CD4-positive, alpha-beta T cell treated with Interleukin-6 at 100 ng/mL for 8 hours (primary cell): ENCODE measurements at places on chromosomes 4 and X.

- DNase-seq, result no peak
Measured at GRCh38 chr4:53098681-53099121, 236.6 kb downstream of the RASL11B start.

- no peak for DNase-seq
Measured at GRCh38 chrX:77276742-77277141, 170.4 kb upstream of the FGF16 start.

- DNase-seq, result no peak
Measured at GRCh38 chr4:37802068-37802666, 24.3 kb upstream of the PGM2 start.

DNA sequence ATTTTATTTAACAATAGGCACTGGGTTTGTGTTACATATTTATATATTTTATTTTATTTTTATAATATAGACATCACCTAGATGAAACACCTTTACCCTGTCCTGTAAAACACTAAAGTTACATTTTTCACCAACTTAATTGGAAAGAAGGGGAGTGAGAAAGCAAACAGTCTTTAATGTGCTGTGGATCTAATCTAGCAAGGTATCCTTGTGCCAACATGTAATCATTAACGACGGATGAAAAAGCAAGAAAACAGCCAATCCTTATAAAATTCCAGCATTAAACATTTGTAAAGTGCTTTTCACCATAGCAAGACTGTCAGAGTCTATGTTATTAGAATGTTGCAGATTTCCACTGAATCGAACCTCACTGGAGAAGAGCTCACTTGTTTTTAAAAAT is 92.7 kb downstream of the HHIP start:
- no peak for DNase-seq

GRCh38 chr4:8351931-8352367 is 82.4 kb downstream of the HTRA3 start:
- no peak for DNase-seq

DNA sequence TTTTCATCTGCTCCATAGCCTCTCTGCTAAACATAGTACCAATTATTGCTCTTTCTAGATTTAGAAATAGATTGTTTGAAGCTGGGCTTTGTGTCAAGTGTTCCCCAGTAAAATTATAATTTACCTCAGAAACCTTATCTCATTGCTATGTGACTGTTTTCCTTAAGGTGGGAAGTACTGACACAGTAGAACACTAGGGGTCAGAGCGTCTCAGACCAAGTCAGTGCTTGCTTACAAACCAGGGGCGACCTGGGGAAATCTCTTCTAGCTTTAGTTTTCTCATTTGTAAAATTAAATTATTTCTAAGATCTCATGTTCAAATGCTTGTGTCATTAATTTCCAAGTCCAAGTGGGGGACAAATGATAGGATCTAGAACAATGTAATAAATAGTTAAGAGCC is 360.4 kb downstream of the RAPGEF2 start:
- DNase-seq, result no peak

DNA sequence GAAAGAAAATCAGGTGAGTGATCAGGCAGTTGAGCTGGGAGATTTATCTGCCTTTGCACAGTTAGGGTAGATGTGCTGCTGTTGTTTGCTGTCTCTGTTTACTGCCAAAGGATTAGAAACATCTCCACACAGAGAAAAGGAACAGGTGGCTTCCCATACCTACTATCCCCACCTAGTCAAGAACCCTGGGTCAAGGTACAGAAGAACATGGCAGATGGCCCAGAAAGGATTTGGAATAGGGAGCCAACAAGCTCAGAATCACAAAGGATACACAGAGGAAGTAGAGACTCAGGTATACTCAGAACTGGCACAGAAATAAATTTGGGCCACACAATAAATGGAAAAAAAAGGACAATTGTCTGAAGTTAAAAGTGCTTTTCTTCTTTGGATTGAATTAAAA is 64.3 kb downstream of the TIGD2 start:
- DNase-seq, result no peak

DNA sequence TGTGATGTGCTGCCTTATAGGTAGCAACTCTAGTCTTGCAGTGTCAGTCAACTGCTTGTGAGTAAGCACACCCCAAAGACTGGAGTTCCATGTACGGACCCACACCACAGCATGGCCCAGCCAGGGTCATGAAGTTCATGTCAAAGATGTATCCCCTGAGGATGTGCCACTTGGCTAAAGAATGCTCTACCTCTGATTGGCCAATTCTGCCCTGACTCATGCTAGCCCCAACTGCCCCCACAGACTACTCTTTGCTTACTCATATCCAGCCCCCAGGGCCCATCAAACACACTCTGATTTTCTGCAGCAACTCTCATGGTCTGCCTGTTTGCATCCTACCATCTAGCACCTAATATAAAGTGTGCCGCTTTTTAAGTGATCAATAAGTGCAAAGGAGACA is 62.5 kb downstream of the CHRDL1 start:
- DNase-seq, result no peak
